HCEC 1CT (cell line): ENCODE measurements at places on chromosomes 4 and X.
A peak's percentile ranks its signal among the peaks of the same experiment; 100 is the strongest.

- DNase-seq: no peak
Measured at GRCh38 chr4:108749119-108749518, 13.7 kb downstream of the ETNPPL start.

GRCh38 chr4:1194010-1194900 lies 21.9 kb upstream of the SPON2 start:
- peak; percentile 29 for DNase-seq

GRCh38 chr4:22014222-22014741 lies 65.7 kb upstream of the KCNIP4 start:
- DNase-seq: peak; percentile 28

DNA sequence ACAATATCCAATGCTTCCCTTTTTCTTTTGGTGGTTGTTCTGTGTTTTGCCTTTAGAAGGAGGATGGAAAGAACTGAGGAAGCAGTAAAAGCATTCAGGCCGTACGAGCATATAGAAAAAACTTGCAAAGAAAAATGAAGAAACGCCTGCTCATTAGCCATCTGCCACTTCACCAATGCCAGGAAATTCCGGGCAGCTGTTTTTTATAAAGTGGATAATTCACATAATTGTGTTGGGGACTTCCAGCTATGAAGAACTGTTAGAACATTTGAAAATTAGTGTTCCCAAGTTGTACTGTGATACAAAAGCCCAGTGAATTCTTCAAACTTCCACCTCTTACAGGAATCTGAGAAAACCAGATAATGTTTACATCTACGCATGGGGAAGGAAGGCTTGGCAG lies 11.7 kb downstream of the RELL1 start:
- DNase-seq: no peak

DNA sequence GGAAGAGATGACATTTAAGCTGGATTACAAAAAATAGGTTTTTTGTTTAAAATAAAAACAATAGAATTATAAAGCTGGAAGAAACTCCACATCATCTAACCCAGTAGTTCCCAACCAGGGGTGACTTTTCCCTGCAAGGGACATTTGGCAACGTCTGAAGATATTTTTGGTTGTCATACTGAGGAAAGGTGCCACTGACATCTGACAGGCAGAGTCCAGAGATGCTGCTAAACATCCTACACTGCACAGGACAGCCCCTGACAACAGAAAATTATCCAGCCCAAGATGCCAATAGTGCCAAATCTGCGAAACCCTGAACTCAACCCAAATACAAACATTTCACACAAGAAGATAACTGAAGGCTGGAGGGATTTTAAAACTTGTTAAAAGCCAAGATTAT lies 18.5 kb downstream of the TAB3 start:
- DNase-seq: no peak

- DNase-seq: no peak
Measured at GRCh38 chr4:164012396-164013027, 518.0 kb downstream of the TMA16 start.

DNA sequence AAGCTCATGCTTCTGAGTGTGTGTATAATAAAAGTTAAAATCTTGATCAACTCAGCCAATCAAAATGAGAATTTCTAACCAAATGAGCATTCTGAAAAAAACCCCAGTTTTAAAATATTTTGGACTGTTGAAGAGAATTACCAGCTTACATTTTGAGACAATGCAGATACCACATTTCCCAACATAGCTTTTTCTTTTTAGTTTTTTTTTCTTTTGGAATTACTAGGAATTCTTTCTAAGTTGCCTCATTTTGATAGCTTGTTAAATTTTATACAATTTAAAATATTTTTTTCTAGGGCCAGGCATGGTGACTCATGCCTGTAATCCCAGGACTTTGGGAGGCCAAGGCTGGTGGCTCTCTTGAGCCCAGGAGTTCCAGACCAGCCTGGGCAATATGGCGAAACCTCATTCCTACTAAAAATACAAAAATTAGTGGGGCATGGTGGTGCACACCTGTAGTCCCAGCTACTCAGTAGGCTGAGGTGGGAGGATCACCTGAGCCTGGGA lies 2.2 kb downstream of the RP2 start:
- peak; percentile 7 for DNase-seq

DNA sequence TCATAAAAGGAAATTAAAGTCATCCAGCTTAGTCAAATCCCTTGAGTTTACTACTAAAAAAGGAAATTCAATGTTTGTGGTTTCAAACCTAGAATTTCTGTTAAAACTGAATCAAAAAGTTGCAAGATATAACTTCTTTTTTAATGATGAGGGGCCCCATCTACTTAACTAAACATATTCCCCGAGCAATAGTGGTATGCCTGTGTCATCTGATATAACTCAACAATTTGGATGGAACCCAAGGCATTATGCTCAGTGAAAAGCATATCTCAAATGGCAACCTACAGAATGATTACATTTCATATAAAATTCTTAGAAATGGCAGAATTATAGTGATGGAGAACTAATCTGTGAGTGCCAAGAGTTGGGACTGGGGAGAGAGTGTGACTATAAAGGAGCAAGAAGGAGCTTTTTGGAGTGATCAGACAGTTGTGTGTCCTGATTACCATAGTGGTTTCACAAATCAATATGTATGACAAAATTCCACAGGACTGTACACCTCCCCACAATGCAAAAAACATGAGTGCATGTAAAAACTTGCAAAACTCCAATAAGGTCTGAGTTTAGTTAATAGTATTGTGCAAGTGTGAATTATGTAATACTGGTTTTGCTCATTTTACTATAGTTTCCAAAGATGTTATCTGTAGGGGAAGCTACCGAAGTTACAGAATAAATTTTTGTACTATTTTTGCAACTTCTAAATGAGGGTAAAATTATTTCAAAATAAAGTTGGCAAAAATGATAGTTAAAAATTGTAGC lies 323.2 kb downstream of the ARHGAP24 start:
- no peak for DNase-seq

GRCh38 chr4:38674258-38675144 lies 10.5 kb downstream of the KLF3 start:
- no peak for DNase-seq

- no peak for DNase-seq
Measured at GRCh38 chrX:1912193-1912592, 297.3 kb downstream of the ASMT start.

DNA sequence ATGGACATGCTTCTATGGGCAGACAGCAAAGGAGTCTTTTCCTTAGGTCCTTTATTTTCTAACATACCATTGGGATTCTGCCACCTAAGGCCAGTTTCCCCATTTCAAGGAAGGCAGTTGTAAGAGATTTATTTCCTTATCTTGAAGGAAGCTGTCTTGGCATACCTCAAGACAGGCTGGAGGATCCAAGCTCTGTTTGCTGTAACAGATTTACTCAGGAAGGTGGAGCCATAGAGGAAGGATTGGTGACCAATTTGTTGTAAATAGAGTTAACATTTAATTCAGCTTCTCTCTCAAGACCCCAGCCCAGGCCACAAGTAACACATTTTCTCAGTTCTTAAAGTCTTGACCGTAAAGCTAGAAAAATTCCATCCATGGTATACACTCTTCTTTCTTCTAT lies 131.6 kb upstream of the TENM3 start:
- DNase-seq: no peak

GRCh38 chrX:28668957-28669356 lies 81.7 kb downstream of the IL1RAPL1 start:
- no peak for DNase-seq

DNA sequence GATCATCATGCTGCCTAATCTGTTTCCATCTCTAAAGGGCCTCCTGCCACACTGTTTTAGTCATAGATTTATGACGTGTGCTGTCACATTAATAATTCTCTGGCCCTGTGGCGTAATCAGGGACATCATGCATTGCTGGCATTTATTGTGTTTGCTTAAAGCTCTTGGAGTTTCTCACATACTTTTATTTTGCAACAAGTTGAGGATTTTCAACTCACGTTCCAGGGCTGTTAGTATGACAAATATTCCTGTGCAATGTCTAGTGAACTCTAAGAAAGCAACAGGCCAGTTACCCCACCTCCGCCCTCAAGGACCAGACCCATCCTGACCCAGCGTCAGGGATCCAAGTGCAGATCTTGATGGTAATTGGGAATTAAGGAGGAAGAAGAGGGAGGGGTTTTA lies 7.8 kb upstream of the PIGA start:
- peak; percentile 32 for DNase-seq

- no peak for DNase-seq
Measured at GRCh38 chr4:52076731-52077130, 25.6 kb downstream of the SPATA18 start.

- DNase-seq: peak; percentile 46
Measured at GRCh38 chr4:20249333-20249732, 2.4 kb upstream of the SLIT2 start.

GRCh38 chrX:15570145-15570544 lies 30.6 kb downstream of the ACE2 start:
- no peak for DNase-seq

DNA sequence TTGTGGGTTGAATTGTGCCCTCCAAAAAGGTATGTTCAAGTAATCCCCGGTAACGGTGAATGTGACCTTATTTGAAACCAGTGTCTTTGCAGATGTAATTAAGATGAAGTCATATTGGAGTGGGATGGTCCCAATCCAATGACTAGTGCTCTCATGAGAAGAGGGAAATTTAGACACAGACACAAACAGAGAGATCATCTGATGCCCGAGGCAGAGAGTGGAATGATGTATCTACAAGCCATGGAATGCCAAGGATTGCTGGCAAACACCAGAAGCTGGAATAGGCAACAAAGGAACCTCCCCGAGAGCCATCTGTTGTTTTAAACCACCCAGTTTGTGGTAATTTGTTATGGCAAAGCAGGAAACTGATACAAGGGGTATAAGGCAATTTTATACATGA lies 35.1 kb downstream of the RPS6KA3 start:
- no peak for DNase-seq

DNA sequence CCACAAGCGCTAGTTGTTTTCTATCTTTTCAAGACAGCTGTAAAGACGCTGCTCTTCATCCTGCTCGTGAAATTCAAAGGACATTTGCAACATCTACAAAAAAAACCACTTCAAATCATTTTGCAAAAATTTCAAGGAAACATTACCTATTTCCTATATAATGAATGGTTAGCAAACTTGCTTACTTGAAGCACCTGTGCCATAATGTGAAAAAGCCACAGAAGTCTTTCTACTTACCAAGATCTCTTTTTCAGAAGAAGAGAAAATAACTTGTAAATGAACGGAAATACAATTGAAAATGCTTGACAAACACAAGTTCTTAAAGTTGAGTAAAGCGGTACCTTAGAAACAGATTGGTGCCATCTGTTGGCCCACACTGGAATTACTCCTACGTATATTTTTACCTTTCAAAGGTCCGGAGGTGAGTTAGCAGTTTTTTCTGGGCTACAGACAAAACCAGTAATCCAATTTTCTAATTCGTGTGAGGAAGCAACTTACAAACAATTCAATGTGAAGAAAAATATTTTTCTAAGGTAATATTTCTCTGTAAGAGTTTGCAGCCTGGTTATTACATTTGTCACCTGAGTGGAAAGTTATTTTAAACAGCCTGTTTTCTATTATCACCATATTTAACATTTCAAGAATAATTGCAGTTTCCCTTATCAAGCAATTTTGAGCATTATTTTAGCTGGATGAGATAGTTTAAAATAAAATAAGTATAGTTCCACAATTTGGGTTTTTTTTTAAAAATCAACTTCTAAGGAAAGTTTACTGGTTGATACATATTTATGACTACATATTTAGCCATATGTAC lies at the start of gene TLR6:
Gene TLR6 (minus strand): TSS at position 294 of the 814 bp plus-strand sequence. CDS start 27,344 bp downstream, outside the sequence.
- DNase-seq: peak; percentile 28

DNA sequence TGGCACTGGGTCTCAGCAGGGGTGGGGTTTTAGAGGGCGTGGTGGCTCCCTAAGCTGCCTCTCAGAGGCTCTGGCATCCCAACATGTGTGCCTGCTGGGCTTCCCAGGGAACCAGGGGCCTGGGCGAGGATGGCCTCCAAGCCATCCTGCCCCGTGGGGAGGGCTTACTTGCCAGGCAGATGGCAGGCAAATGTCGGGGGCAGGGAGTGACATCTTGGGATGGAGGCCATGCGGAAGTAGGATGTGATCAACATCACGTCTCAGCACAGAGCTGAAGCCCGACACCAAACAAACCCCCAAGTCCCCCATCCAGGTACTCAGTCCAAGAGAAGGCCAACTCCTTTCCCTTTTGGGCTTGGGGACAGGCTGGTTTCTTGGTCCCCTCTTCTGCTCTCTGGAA lies 4.7 kb downstream of the L1CAM start:
- DNase-seq: no peak
